GM06990 (cell line): ENCODE measurements at places on chromosomes 6 and 20.

DNA sequence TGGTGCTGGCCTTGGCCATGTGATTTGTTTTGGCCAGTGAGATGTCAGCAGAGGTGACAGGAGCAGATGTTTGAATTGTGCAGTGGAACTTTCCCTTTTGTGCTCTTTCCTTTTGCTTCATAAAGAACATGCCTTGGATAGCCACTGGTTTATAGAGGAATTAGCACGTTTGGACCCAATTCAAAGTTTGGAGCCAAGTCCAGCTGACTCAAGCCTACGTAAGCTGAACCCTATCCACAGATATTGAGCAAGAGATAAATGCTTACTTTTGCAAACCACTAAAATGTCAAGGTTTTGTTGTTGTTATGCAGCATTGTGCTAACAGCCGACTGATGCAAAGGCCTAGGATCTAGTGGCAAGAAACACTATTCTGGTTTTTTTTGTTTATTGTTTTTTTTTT lies 230.9 kb upstream of the CITED2 start:
- DNase-seq, result no peak

GRCh38 chr6:44627091-44627882 lies 239.8 kb downstream of the CDC5L start:
- DNase-seq, result no peak

- DNase-seq, result no peak
Measured at GRCh38 chr6:401994-402640, 10.6 kb downstream of the IRF4 start.

DNA sequence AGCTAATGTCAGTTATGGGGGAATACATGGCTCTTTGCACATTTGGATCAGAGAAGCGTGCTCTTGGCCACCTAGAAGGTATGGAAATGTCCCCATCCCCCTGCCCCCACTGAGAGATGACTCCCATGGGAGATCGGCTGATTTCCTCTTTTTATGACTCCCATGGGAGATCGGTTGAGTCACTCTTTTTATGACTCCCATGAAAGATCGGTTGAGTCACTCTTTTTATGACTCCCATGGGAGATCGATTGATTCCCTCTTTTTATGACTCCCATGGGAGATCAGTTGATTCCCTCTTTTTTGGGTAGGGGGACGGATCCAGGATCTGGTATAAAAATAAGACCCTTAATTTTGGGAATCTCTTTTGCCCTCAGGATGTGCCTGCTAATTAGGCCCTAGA lies 10.3 kb upstream of the TAAR9 start:
- DNase-seq, result no peak

DNA sequence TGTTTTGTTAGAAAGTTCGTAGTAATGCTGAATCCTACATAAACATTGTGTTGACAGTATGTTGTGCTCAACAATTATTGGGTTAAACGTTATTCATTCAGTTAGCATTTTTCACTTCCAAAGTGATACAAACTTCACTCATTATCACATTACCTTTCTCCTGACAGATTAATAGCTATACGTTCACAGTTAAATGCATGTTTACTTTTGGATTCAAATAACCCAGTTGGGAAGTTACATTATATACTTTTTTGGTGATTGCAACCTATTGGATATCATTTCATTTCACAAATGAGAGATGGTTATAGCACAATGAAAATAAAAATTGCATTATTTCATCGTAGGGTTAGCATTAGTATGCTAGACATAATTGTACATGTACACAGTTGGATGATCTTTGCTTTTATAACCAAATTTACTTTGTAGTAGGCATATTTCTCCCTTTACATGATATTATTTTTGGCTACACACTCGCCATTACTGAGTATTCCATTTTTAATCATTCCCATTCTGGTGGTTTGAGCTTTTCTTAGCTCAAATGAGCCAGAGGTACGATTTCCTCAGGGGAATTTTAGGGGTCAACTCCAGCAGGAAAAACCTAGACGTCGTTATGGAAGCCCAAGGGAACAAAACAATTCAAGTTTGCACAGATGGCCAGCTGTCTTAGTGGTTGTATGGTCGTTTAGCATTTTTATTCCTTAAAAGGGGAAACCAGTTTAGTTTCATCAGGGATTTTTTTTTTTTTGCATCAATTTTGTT lies 2.1 kb upstream of the HIVEP1 start:
- DNase-seq, result no peak

DNA sequence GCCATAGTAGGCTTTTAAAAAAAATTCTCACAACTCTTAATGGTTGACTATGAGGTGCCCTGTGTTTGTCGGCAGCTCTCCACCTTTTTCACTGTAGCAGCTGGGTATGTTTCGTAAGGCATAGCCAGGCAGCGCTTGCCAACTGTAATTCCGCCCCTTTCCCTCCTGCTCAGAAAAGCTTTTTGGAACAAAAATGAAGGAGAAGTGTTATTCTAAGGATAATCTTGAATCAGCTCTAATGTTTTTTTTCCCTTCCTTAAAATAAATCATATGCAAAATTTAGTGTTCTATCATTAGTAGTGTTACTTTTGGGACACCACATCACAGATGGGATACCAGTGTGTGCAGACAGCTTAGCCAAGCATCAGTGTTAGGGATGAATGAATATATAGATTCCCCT lies 21.2 kb downstream of the RIOK1 start:
- DNase-seq, result no peak

GRCh38 chr20:52332649-52333250 lies 141.2 kb upstream of the ZFP64 start:
- DNase-seq, result no peak

DNA sequence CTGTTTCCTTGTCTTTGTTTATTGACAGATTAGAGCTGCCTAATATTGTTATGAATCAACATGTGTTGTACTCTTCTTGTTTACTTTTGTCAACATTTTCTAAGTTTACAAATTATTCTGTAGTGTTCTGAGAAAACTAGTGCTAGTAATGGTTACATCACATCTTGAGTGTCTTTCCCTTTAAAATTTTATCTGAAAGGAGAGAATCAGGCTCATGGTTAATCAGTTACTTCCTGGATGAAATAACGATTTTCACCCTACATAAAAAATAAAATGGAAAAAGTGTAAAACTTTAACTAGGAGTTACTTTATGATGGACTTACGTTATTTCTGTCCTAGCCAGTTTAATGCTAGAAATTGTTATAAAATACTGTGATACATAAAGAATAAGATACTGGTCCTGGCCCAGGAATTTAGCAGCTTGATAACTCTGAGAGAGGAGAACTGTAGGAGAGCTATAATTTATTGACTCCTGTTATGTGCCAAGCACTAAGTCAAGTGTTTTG lies 26.4 kb upstream of the BMP5 start:
- no peak for DNase-seq
